Kidney capillary endothelial cell (primary cell): ENCODE measurements at places on chromosomes 16 and 17.
A peak's percentile ranks its signal among the peaks of the same experiment; 100 is the strongest.

DNA sequence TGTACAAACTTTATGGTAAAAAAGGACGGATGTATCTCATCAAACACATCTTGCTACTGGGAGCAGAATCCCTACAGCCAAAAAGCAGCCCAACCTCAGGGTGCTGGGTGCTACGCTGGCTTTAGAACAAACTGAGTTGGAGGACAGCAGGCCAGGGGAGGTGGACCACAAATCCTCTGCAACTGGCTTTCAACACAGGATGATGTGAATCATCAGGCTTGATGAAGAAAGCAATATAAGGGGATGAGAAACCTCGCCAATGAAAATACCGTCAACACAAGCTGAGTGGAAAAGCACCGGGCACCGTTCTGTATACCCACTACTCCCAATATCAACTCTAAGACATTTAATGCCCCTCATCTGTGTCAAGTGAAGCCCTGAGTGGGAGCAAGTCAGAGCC lies 14.3 kb downstream of the HBQ1 start:
- DNase-seq = no peak

- DNase-seq = no peak
Measured at GRCh38 chr16:49489686-49490320, 116.2 kb downstream of the C16orf78 start.

- DNase-seq = no peak
Measured at GRCh38 chr17:57928928-57929327, 26.3 kb downstream of the CUEDC1 start.

- DNase-seq = no peak
Measured at GRCh38 chr16:4625560-4626159, 1.0 kb downstream of the MGRN1 start.

GRCh38 chr17:7982666-7983065 lies 19.7 kb upstream of the GUCY2D start:
- DNase-seq = no peak

GRCh38 chr16:15691046-15691445 lies 41.0 kb downstream of the NDE1 start:
- DNase-seq = no peak

DNA sequence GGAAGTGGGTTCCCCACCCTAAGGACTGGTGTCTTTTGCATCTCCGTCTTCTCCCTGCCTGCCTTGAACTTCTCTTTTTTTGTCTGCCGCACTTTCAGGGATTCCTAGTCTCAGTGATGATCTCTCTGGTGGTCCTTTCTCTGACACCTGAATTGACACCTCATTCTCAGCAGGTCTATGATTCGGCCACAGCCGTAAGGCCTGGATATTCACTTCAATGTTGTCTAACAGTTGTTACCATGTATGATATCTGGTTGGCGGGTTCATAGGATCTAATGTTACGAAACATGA lies 25.1 kb upstream of the SLC47A1 start:
- no peak for DNase-seq

GRCh38 chr16:88867581-88868246 lies 1.3 kb upstream of the PABPN1L start:
- DNase-seq = no peak

- no peak for DNase-seq
Measured at GRCh38 chr16:12417815-12418211, 385.9 kb downstream of the CPPED1 start.

DNA sequence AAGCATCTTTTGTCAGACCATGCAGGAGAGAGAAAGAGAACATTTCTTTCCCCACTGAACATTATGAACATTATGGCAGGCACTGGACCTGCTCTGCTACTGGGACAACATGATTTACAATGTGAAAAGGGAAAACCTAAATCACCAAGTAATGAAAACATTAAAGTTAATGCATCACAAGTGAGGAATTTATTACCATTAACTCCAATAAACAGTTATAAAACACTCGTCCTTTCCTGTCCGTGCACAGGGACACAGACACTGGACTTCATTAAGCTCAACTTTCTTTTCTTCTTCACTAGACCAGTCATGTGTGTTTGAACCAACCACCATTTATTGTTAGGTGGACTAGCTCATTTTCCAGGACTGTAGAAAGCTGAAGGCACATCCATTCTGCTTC lies 95.4 kb downstream of the SNX11 start:
- no peak for DNase-seq

GRCh38 chr16:68506331-68507053 lies 32.6 kb upstream of the ZFP90 start:
- no peak for DNase-seq

GRCh38 chr16:46970089-46970488 lies 3.4 kb downstream of the DNAJA2 start:
- no peak for DNase-seq

- DNase-seq = no peak
Measured at GRCh38 chr17:47630614-47631013, 19.1 kb upstream of the KPNB1 start.

- no peak for DNase-seq
Measured at GRCh38 chr17:31078290-31078689, 16.5 kb upstream of the NF1 start.

GRCh38 chr16:10817963-10818941 lies at the start of gene TVP23A:
Gene TVP23A (minus strand): TSS chr16:10818794. CDS start chr16:10818493, 301 bp downstream.
- no peak for DNase-seq

DNA sequence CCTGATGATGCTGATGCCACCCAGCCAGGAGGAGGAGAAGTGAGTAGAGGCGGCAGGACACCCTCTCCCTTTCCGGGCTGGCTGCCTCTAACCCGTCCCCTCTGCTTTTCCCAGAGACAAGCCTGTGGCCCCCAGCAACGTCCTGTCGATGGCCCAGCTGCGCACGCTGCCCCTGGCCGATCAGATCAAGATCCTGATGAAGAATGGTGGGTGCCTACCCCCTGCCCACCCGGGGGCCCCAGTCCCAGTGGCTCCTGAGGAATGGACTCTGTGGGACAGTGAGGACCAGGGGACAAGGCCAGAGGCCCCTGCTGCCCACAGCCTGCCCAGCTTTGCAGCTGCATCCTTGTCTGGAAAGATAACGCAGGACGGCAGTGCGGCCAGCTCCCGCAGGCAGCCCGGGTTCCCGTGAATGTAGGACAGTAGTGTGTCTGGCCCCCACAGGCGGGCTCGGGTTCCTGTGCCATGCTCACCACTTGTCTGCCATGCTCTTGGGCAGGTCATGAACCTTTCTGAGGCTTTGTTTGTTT lies 19.9 kb downstream of the POLR3E start:
- DNase-seq = no peak

- no peak for DNase-seq
Measured at GRCh38 chr16:86306811-86307513, 203.4 kb upstream of the FOXF1 start.

- DNase-seq = no peak
Measured at GRCh38 chr17:80539022-80539641, 5.5 kb upstream of the RPTOR start.

DNA sequence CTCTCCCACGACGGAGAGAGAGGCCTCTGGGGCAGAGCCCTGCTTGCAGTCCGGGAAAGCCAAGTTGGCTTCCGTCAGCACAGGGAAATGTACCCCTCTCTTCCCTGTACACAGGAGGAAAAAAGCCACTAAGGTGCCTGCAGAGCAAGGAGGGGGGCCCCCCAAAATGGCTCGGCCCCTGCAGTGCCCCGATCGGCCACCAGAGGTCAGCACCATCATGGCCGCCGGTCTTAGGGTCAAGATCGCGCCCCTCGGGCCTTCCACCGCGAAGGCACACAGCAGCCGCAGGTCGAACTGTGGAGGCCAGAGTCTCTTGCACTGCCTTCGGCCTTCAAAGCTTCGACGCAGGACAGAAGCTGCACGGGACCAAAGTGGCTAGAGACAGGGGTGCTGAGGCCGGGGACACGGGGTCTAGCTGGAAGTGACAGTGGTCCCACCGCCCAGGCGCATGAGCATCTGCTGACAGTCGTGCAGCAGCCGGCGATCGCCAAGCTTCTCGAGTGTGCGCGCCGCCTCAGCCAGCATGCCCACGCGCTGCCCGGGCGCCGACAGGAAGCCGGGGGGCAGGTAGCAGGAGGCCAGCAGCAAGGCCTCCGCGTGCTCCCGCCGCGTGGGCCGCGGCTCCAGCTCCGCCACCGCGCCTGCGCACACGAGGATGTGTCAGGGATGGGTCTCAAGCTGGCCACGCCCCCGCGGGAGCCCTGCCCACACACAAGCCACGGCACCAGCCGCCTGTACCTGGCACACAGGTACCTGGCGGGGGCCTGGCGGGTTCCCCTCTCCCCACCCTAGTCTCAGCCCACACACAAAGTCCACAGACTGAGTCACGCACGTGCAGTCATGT lies 24.4 kb downstream of the SREBF1 start:
- DNase-seq = peak; percentile 45
